ENCODE measurements at places on chromosomes 1 and 21.

GRCh38 chr1:200483491-200484143 is 73.8 kb upstream of the ZNF281 start:
- DNase-seq: peak; percentile 94

DNA sequence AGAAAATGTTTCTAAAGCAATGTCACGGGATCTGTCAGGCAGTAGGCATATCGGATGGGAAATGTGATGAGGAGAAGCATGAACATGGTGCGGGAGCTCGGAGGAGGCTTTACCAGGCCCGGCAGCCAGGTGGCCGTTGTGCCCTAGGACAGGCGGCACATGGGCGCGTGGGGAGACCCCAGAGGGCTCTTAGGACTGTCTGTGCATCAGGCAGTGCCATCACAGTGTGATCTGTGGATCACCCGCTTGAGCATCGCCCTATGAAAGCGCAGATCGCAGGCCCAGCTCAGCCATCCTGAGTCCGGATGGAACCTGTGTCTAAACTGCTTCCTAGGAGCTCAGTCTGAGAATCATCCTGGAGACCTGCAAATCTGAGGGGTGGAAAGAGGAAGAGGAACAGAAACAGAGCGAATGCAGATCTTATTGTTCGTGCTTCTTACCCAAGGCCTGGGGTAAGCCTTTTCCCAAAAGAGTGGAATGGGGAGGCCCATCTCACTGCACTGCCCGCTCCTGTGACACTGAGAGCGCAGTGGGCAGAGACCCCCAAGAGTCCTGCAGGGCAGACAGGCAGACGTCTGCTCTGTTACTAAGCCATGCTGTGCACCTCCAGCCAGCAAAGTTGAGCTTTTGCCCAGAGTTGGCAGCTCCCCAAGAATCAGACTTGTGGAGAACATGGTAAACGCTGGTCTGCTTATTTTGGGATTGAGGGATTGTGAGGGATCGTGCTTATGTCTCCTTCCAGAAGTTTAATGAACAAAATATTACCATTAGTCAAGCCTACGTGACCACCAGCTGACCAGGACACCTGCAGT is 251.0 kb downstream of the RHOU start:
- peak; percentile 49 for DNase-seq

DNA sequence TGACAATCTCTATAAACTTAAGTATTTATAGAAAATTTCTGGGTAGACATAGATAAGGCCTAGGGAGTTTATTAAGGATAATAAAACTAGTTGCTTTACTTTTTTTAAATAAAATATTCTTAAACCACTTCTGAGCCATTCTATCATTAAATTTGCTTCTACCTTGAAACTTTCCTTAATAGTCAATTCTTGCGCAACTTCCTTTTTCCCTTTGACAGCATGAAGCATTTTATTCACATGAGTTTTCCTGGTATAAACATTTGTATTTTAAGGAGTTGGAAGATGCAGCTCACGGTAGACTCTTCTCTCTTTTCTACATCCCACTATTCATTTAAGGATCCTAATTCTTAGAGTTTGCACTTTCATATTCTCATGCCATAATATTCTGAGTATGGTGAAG is 75.8 kb upstream of the DPH5 start:
- DNase-seq: no peak

DNA sequence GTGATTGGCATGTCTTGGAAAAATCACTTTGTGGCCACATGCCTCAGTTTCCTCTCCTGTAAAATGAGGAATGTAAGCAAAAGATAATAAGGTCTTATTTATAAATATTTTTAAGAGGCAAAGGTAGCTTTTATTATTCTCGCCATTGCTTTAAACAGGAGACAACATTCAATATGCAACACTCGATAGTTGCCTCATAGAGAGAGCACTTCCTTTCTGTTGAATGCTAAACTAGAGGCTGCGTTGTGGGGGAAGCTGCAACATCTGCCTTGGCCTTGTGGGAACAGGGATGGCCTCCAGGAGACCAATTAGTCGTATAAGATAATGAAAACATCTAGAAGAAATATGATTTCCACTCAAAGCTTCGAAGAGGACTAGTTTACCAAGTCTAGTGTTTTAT is 3.5 kb downstream of the OSCP1 start:
- no peak for DNase-seq

GRCh38 chr1:1684031-1684681 is 8.4 kb downstream of the SLC35E2B start:
- no peak for DNase-seq

- no peak for DNase-seq
Measured at GRCh38 chr1:243672539-243673074, 177.4 kb downstream of the AKT3 start.

DNA sequence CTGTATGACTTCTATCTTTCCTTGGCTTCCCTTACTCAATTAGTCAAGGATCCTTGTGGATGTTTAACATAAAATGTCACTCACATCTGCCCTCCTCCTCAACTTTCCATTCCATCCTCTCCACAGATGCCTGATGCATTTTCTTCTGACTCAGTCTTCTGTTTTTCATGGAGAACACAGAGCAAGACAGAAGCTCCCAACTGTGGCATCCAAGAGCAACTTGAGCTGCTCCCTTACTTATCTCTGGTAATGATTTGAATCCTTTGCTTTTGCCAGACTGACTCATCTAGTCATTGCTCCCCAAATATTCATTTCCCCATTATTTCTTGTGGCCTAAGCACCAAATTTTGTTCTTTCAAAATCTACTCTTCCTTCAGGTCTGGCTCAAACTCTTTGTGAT is 120.6 kb downstream of the LYPLAL1 start:
- no peak for DNase-seq

Measured in islet precursor cell (in vitro differentiated cells).